ENCODE measurements at places on chromosomes 2 and 18.

GRCh38 chr2:108594132-108594981 is 60.1 kb downstream of the LIMS1 start:
- peak; percentile 30 for DNase-seq

DNA sequence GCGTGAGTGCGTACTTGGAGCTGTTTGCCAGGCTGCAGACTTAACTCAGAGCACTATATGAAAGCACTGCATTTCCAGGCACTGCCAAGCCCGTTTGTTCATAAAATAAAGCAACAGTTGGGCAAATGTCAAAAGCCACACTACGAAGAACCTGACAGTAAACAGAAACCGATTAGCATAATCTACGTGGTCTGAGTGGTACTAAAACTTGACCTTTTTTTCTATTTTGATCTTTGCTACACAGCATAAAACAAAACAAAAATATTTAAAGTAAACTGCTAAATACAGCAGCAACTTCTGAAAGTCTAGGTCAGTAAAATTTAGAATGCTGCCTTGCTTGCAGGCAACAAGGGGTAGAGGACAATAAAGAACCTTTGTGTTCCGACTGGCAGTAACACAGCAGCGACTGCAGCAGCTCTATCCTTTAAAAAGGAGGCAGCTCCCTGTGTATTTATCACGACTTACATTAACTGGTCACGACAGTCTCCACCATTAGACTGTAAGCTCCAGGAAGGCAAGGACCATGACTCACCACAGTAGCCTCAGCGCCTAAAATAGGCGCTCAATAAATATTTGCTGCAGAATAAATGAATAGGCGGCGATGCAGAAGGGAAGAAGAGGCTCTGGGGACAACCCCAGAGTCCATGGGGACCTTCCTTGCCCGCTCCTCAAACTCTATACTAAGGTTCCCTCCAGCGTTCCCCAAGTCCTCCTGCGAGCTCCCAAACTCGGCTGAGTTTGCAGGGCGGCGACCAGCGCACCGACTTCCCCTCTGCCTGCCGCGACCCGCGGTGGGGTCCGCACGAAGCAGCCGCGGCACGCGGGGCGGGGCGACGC is 902 bp downstream of the SS18 start:
- DNase-seq: peak; percentile 7

GRCh38 chr2:215920244-215921100 is 92.9 kb downstream of the MREG start:
- DNase-seq: peak; percentile 80

GRCh38 chr18:40810372-40810771 is 1144.7 kb upstream of the PIK3C3 start:
- DNase-seq: no peak

DNA sequence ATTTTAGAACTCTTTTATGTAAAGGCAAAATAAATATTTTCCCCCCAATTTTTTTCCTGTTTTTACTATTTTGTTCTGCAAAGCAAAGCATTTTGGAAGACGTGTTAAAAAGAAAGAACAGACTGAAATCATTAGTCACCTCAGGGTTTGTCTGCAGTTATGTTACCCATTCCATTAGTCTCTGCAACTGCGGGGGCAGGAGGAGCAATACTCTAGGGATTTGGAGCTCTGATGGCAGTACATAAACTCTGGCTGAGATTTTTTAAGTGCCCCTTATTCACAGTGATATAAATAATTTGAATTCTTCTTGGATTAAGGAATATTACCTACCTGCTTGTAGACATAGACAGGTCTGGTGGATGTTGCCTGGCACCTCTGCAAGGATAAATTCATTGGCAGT is 88.0 kb upstream of the CELF4 start:
- DNase-seq: no peak

GRCh38 chr2:159139216-159139933 is 147.1 kb downstream of the WDSUB1 start:
- no peak for DNase-seq

- DNase-seq: no peak
Observed at GRCh38 chr2:3024401-3024935, 353.1 kb downstream of the EIPR1 start.

DNA sequence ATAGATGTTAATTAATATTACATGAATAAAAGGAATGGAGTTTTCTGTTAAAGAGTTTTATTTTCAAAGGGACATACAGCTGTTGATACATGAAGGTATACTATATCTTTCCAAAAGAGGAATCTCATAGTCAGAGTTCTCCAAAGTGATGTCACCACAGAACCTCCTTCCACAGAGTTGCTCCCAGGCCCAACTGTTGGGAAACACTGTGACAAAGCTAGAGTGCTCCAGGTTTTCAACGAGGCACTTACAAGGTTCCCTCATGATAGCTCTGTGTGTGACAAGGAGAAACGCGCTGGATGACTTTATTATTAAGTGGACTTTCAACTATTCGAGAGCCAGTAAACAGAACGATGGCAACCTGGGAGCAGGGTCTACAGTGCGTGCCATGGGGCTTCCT is 33.5 kb downstream of the PTPN18 start:
- no peak for DNase-seq

GRCh38 chr2:31997653-31998052 is 13.2 kb downstream of the MEMO1 start:
- no peak for DNase-seq

DNA sequence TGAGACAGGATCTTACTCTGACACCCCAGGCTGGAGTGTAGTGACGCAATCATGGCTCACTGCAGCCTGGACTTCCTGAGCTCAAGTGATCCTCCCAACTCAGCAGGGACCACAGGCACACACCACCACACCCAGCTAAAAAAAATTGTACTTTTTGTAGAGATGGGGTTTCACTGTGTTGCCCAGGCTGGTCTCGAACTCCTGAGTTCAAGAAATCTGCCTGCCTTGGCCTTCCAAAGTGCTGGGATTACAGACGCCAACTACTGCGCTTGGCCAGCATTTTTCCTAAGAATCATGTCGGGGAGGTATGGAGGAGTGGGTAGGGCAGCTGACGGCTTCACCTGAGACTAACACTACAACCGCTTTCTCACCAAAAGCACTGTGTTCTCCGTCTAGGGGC is 50.4 kb downstream of the CYP26B1 start:
- DNase-seq: no peak

GRCh38 chr2:66477135-66477842 is 42.4 kb downstream of the MEIS1 start:
- DNase-seq: no peak

- no peak for DNase-seq
Observed at GRCh38 chr2:200171731-200172482, 134.6 kb upstream of the SPATS2L start.

DNA sequence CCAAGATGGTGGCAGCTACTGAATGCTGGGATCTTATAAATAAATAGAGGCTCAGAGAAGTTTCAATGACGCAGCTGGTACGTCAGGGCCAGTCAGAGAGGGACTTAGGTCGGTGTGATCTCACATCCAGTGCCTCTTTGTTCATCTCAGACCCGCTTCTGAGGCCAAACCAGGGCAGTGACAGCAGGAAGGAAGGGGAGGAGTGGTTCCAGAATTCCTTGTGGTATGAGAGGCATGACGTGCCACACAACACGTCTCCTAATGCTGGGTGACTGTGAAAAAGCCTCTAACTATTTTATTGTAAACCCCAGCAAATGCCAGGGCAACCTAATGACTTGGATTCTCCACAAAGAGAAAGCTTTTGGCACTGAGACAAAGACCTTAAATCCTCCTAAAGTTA is 423.3 kb downstream of the LPIN1 start:
- peak; percentile 69 for DNase-seq

DNA sequence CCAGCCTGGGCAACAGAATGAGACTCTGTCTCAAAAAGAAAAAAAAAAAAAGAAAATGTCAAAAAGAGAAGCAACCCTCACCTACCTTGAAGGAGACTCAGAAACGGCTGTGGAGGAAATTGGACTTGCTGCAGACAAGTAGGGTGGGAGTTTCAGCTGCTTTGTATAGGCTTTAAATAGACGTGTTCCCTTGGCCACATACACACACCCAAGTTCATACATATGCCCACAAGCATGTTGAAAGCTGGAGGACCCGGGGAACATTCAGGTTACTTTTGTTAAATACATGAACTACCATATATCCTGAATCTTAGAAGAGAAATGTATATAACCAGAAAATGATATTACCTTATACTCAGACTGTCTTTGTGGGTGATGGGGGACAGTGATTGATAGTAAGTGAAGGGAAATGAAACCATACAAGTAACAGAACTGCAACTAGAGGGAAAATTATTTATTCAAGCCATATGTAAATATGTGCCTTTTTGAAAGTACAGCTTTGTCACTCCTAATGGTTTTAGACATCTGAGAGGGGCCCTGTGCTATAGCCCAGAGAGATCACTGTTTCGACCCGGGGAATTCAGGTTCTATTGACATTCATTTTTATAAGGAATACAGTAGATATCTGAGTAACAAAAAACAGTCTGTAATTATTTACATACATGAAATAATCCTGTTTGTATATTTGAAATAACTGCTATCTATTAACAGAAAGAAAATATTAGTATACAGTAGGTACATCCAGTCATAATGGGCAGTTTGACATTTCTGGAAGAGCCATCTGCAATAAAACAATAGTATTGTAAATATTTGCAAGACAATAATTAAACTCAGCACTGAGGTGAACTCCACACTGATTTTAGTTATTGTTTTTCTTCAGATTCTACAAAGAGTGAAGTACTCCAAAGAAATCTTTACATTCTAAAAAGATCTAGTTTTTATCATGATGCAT is 48.0 kb upstream of the TGIF1 start:
- DNase-seq: no peak

- DNase-seq: no peak
Observed at GRCh38 chr2:5285061-5285460, 407.1 kb upstream of the SOX11 start.

DNA sequence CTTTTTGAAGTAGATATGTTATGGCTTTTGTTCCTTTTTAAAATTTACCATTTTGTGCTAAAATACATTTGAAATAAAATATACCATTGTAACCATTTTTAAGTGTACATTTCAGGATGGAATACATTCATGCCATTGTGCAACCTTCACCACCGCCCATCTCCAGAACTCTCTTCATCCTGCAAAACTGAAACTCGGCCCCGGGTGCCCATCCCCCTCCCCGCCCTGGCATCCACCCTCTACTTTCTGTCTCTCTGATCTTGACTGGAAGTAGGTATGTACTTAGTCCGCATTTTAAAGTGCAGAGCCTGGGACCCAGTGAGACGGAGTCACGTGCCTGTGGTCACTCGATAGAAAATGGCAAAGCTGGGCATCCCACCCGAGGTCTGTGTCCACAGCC is 45.6 kb downstream of the DIPK1C start:
- DNase-seq: peak; percentile 8

- DNase-seq: no peak
Observed at GRCh38 chr2:204533629-204534370, 11.5 kb upstream of the PARD3B start.

DNA sequence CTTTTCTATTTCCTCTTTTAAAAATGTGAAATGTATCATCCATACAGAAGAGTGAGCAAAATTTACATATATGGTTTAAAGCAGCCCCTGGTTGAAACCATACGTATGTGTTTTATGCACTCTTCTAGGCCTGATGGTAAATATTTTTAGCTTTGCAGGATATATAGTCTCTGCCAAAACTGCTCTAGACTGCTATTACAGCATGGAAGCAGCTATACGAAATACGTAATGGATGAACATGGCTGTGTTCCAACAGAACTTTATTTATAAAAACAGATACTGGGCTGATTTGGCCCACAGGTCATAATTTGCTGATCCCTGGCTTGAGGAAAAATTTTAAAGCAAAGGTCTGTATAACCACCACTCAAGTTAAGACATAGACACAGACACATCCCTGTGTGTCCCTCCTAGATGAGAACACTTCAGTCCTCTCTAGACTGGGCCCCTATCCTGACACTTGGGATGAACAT is 42.5 kb upstream of the ATP8B1 start:
- no peak for DNase-seq

- no peak for DNase-seq
Observed at GRCh38 chr2:200593905-200594304, 8.1 kb downstream of the AOX1 start.

- no peak for DNase-seq
Observed at GRCh38 chr18:500632-501405, at the start of gene COLEC12. Gene COLEC12 (minus strand): TSS chr18:500701. CDS start chr18:500514, 187 bp downstream.

GRCh38 chr2:69742322-69742952 is 503 bp downstream of the ANXA4 start:
- DNase-seq: peak; percentile 8

GRCh38 chr2:17620280-17620679 is 79.8 kb downstream of the VSNL1 start:
- DNase-seq: no peak

GRCh38 chr2:148754864-148755263 is 110.3 kb downstream of the EPC2 start:
- DNase-seq: no peak

GRCh38 chr2:19216238-19216637 is 142.2 kb downstream of the OSR1 start:
- no peak for DNase-seq

- no peak for DNase-seq
Observed at GRCh38 chr2:50859110-50859509, 172.8 kb downstream of the NRXN1 start.

GRCh38 chr2:213411582-213412289 is 127.5 kb downstream of the SPAG16 start:
- no peak for DNase-seq

DNA sequence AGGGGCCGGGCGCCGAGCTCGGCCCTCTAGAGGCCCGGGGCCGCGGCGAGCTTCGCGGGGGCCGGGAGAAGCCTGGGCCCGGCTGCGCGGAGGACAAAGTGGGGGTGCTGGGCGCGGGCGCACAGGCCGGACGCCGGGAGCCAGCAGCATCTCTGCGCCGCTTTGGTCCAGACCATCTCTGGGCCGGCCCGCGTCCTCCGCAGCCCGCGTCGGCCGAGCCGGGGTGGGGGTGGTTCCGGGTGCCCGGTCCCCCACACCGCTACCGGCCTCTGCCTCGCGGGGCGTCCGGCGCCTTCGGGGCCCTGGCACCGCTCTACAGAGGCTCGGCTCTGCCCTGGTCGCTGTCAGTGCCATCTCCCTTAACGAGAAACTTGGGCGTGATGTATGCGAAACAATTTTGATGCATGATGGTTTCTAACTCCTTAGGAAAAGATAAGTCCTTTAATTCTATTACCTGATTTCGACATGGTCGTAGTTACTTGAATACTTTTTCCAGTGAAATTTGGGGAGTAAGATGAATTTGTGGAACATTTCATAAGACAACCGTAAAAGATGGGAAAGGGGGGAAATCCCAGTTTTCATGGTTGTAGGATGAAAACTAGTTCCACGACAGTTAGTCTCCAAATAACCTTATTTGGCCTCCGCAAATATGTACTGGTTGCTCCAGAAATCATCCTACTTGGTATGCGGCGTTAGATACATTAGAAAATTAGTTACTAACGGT is 562 bp downstream of the TWSG1 start:
- peak; percentile 37 for DNase-seq

DNA sequence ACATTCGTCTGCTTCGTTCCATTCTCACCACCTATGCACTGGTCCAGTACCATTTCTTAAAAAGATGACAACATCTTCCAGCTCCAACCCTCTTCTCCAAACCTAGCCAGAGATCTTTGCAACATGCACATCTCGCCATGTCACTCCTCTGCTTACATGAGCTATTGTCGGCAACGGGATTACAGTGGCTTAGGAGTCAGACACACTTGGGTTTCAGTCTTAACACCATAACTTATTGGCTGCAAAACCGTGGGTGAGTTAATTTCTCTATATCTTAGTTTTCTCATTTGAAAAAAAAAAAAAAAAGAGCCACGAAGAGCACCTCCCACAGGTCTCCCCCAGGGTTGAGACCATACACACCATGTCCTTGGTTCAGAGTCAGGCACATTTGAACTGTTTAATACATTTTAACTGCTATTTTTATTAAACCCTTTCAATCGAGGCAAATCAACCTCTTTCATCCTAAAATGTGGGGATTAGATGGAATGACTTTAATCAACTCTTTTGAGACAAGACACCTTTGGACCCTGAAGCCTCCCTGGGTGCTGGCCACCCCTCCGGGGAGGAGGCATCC is 889 bp downstream of the ANKRD29 start:
- peak; percentile 10 for DNase-seq
